Stromal cell of bone marrow (primary cell): ENCODE measurements at places on chromosomes 7 and 10.
A peak's percentile ranks its signal among the peaks of the same experiment; 100 is the strongest.

- no peak for DNase-seq
These were observed 33.0 kb downstream of the MRPL32 start for GRCh38 chr7:42964849-42965805.

GRCh38 chr7:68969571-68969970, 628.7 kb upstream of the AUTS2 start:
- no peak for DNase-seq

- no peak for DNase-seq
These were observed 8.0 kb downstream of the SAR1A start for GRCh38 chr10:70162151-70162891.

DNA sequence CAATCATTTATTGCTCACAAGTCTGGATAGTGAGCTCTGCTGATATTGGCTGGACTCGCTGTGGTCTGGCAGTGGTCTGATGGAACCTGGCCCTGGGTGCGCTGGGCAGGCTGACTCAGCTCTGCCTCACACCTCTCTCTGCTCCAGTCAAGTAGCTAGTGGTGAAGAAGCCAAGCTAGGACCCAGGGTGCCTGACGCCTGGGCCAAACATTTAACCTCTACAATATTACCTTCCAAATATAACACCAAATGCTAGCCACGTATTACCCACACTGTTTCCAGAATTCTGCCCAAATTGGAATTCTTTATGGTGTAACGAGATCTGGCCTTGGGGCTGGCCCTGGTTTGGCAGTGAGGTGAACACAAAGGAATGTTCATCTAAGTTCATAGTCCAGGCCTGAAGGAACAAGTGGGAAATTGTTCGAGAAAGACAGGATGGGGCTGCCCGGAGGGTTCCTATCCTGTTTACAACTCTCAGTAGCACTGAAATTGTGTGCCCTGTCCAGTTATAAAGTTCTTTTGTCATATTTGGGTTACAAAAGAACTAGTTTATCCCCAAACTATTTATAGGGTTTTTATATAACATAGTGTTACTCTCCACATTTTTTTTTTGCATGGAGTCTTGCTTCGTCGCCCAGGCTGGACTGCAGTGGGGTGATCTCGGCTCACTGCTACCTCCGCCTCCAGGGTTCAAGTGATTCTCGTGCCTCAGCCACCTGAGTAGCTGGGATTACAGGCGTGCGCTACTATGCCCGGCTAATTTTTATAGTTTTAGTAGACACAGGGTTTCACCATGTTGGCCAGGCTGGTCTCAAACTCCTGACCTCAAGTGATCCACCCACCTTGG, 16.3 kb downstream of the OR2AE1 start:
- DNase-seq, result peak; percentile 93

- DNase-seq, result no peak
These were observed 598.0 kb downstream of the PTPRN2 start for GRCh38 chr7:157989589-157989988.

DNA sequence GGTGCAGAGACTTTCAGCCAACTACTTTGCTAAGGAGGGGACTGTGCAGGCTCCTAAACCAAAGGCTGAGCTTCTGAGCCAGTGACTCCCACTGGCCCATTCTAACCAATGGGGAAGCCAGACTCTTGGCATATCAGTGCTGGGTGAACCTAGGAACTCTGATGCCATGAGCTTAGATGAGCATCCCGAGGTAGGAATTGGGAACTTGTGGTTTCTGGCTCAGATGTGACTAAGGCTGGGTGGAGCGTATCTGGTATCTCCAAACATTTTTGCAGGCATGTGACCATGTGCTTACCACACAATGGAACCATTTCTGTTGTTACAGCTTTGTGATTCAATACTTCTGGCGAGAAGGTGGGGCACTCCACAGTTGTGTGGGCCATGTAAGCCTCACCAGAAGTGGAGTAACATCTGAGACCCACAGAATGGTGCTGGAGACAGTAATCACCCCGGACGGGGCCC, 2.5 kb upstream of the AVPI1 start:
- peak; percentile 99 for DNase-seq

- no peak for DNase-seq
These were observed 13.3 kb upstream of the ARHGAP21 start for GRCh38 chr10:24737001-24737400.

GRCh38 chr10:89829887-89830269, 128.5 kb downstream of the KIF20B start:
- DNase-seq, result no peak

DNA sequence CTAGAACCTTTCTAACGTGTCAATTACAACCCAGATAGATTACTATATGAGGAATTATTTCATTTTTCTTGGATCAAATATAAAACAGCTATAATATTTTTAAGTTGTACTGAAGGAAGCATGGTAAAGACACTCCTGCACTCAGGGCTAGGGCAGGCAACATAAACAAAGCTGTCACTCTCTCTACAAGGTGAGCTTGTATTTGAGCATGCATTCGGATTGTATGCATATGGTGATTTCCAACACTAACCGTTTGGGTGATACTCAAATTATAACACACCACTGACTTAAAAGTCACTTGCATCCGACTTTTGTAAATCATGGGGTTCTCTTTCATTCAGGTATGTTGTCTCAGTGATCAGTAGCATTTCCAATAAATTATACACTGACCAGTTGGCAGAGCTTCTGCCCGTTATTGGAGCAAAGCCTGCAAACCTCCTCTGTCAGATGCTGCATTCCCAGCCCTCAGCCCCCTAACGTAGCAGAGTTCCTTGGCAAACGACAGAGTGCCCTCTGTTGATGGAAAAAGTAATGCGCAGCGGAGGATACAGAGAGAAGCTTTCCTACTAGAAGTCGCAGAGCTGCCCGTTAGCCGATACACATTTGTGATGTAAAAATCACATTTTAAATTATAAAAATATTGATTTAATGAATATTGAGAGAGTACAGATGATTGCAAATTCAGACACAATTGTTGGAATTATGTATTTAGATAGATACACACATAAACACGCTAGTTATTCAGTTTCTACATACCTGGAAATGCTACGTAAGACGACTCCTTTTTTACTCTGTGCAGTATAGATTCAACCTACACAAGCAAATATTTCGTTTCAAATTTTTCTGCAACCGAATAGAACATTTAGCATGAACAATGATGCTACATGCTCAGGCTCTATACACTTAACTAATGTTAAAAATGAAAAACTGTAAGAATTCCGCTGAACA, 173.9 kb upstream of the SP4 start:
- peak; percentile 18 for DNase-seq

- peak; percentile 42 for DNase-seq
These were observed 167.6 kb downstream of the AMPH start for GRCh38 chr7:38463277-38464225.

GRCh38 chr10:78567680-78568455, 500.9 kb upstream of the ZMIZ1 start:
- DNase-seq, result no peak

- DNase-seq, result no peak
These were observed at the start of gene PTF1A for GRCh38 chr10:23191764-23192711. TSS of gene PTF1A (plus strand) at chr10:23192312. CDS start at chr10:23192531, 219 bp downstream.

GRCh38 chr10:118742782-118743181, 12.0 kb downstream of the CACUL1 start:
- no peak for DNase-seq

DNA sequence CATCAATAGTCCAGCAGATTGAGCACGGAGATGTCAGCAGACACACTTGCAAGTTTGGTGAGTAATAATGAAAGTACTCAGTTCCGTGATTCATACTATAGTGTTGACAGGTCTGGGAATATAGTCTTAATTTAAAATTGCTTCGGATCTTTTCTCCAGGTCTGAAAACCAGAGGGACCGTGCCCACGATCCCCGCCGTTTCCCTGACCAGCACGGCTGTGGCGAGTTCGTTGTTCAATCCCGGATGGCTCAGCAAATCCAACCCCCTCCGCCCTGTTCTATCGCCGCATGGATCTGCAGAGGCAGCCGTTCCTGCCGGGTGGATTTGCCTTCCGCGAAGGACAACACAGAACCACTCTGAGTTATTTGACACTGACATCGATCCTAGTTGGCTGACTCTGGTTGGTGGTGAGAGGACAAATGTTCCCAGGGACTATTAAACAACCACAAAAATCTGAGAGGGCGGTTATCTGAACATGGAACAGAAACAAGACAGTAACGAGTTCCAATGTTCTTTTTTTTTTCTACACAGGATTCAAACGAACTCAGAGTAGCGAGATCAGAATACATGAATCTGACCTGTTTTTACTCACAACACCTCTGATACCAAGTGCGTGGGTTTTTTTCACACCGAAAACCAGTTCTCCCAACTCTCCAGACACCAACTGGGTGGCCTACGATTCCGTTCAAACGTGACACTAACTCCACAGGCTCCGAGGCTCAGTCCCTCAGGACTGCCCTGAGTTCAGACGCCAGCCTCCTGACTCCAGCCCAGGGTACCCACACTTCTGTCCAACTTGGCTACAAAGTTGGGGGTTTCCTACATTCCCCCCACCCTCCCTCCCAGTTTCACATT, 52.7 kb downstream of the RBM17 start:
- peak; percentile 79 for DNase-seq

DNA sequence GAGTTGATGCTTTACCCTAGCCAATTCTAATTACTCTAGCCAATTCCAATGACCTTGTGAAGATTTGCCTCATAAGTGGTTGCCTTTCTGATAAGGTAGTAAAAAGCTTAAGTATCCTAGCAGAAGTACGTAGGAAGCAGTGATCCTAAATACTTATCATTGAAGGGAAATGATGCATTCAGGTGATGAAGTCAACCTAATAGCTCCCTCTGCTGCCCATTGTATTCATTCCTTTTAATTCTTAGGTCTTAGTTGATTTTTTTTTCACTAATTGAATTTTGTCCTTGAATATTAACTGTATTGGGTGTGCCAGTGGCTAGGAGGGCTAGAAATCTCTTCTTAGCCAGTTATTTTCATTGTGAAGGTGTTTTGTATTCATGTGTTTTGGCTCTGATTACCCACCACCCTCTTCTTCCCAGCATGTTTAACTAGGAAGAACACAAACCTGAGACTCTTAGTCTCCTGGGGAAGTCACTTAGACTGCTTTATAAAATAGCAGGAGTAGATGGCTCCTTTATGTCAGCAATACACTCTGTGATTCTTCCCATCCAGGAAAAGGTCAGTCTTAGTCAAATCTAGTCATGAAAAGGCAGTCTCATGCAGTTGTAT, 46.3 kb downstream of the PLEKHA8 start:
- peak; percentile 18 for DNase-seq

DNA sequence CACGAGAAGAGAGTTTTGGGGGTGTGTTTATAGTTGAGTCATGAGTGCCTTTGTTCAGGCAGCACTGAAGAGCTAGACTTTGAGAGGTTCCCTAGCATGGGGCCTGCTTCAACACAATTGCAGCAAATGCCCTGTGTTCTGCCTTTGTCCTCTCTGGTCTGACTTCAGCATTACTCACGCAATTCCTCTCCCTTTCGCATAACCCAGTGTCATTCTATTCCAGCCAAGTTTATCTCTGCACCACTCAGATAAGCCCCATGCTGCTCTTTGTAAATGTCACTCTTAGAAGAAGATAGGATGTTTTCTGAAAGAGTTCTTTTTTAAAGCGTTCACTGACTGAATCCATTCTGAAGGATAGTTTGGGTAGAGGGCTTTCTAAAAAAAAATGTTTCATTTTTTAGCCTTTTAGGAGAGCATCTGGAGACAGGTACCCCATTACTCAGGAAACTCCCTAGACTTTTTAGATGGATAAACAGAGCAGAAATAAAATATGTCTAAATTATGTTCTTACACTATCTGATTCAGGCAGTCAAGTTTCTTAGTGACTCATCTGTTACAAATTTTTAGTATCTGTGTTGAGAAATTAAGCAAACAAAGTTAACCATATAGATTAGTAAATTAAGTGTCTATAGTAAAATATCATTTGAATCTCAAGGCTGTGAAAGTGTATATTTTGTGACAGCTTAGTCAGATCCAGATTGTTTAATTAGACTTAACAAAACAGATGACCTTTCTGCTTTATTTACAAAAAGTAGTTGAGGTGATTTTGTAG, 318.5 kb downstream of the GPR158 start:
- no peak for DNase-seq

DNA sequence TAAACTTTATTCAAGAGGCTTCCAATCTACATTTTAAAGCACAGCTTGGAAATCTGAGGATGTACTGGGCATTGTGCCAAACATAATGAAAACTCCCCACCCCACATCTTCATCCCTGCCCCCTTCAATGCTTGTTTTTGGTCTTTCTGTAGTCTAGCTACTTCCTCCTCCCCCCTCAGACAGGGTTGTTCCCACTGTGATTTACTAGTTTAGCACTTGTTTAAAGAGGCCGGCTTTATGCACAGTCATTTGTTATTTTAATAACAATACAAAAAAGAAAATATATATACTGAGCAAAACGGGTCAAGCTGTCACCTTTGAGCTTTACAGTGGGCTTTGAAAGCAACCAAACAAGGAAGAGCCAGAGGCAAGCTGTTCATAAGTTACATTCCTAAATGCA, 132.6 kb downstream of the CHRM2 start:
- DNase-seq, result no peak

- no peak for DNase-seq
These were observed 67.9 kb downstream of the ELFN1 start for GRCh38 chr7:1737956-1738355.

DNA sequence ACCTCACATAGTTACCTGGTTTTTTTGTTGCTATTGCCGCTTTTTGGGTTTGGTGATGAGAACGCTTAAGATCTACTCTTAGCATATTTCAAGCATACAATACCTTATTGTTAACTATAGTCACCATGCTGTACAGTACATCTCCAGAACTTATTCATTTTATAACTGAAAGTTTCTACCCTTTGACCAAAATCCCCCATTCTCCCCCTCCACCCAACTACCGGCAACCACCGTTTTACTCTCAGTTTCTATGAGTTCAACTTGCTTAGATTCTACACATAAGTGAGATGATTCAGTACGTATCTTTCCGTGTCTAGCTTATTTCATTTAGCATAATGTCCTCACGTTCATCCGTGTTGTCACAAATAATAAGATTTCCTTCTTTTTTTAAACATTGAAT, 86.7 kb upstream of the IL6 start:
- no peak for DNase-seq

GRCh38 chr10:123808286-123808685, 83.3 kb downstream of the CPXM2 start:
- no peak for DNase-seq

DNA sequence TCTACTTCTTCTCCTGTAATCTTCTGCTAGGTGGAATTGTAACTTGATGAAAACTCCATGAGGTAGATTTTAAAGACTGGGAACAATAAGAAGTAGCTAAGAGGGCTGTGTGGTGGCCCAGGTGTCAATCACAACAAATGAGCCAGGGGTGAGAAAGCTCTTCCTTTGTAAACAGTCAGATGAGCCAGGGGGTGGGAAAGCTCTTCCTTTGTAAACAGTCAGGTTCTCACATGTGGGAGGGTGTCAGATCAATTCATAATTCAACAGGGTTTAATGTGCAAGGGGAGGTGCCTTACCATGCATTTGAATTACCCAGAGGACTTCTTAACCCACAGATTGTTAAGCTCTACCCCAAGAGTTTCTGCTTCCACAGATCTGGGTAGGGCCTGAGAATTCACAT, 312.4 kb upstream of the AUTS2 start:
- DNase-seq, result no peak

GRCh38 chr7:95411666-95412065, 15.5 kb upstream of the PON3 start:
- no peak for DNase-seq

GRCh38 chr7:36037121-36037662, 115.9 kb upstream of the EEPD1 start:
- peak; percentile 42 for DNase-seq

GRCh38 chr10:70404787-70405036, 767 bp downstream of the EIF4EBP2 start:
- DNase-seq, result no peak
